ENCODE measurements at places on chromosomes 12 and 14.

- DNase-seq, result peak; percentile 73
Observed at GRCh38 chr12:6167327-6168280, 32.6 kb upstream of the CD9 start.

DNA sequence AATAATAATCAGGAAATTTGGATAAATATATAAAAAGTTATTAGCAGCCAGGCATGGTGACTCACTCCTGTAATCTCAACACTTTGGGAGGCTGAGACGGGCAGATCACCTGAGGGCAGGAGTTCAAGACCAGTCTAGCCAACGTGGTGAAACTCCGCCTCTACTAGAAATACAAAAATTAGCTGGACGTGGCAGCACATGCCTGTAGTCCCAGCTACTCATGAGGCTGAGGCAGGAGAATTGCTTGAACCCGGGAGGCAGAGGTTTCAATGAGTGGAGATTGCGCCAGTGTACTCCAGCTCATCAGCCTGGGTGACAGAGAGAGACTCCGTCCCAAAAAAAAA, 64.5 kb downstream of the SYT1 start:
- DNase-seq, result no peak

- no peak for DNase-seq
Observed at GRCh38 chr12:52249511-52250047, 16.5 kb downstream of the KRT7 start.

- DNase-seq, result no peak
Observed at GRCh38 chr12:3464561-3464960, 26.4 kb upstream of the PRMT8 start.

- DNase-seq, result no peak
Observed at GRCh38 chr14:88786715-88787114, 6.0 kb downstream of the EML5 start.

DNA sequence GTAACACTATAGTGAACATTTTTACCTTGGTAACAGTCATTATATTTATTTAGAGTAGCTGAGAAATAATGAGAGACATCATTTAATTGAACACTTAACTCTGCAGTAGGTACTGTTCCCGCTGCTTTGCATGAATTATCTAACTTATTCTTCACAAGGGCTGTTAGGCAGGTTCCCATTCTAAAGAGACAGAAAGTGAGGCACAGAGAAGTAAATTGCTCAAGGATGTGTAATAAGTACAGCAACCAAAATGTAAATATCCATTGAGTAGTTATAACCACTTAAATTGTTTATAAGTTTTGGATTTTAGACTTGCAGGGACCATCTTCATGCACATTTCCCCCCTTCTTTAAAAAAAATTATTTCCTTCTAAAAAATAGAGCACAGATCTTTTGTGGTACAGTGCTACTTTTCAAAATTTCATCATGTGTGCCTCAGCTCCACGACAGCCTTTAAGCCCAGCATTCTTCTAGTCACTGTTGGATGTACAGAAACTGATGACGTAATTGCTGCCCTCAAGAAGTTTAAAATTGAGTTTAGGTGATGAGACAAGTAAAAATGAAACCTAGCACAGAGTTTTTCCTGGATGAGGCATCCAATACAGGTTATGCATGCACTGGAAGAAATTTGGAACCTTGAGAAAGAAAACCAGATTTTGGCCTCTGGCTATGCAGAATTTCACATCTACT, 6.0 kb upstream of the MANSC4 start:
- DNase-seq, result no peak

GRCh38 chr12:11059784-11060183, 2.3 kb downstream of the TAS2R46 start:
- DNase-seq, result no peak

- no peak for DNase-seq
Observed at GRCh38 chr12:26018926-26019325, 60.4 kb downstream of the RASSF8 start.

All from bone marrow (tissue), 2 donors.